ENCODE measurements at places on chromosomes 5 and 9. TPM values are rescaled to one million over a fixed set of nuclear protein-coding genes. Genes with fewer than 3 reads are reported as not detected.
A peak's percentile ranks its signal among the peaks of the same experiment; 100 is the strongest.

DNA sequence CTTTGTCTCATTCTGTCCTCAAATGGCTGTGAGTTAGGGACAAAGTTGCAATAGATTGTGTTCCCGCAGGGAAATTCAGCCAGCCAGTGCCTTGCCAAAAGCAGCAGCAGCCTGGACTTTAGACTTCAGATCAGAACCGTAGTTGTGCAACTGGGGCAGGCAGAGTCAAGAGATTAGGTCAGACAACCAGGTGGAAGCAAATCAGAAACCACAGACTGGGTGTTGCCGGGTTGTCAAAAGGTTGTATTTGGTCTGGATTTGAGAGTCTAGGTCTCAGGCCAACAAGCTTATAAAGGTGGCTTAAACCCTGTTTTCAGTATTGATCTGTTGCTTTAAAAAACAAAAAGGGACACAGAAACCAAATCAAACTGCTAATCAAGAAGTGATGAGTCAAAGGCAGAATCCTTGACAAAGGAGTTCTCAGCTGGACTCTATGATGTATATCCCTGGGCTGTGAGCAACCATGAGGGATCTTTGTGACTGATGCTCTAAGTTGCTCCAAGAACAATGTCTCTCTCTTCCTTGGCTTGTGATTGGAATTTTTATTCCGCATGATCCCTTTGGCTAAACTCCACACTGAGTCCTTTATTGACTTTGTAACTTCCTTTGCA, 20.9 kb downstream of the RFK start:
- no peak for DNase-seq

GRCh38 chr9:87950765-87951488, 23.4 kb downstream of the CDK20 start:
- no peak for DNase-seq

GFRA3 gene
- not detected for total RNA-seq

GRCh38 chr9:114989600-114990410, 59.4 kb upstream of the TNFSF8 start:
- no peak for DNase-seq

DNA sequence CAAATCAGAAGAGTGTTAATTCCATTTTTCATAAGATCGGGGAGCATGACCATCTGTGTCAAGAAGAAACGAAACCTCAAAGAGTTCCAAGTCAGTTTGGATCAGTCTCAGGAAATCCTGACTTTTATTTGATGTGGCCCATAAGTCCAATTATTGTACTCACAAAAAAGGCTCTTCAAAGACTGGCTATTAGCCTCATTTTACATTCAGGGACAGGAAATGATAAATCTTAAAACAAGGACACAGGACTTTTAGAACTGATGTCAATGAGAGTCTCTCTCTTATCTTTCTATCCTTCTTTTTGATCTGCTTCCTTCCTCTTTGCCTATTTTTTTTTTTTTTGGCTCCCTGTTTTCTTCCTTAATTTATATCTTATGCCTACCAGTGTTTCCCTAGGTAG, 43.7 kb upstream of the SHOC1 start:
- no peak for DNase-seq

- no peak for DNase-seq
Measured at GRCh38 chr5:55578771-55579170, 44.0 kb upstream of the PLPP1 start.

DNA sequence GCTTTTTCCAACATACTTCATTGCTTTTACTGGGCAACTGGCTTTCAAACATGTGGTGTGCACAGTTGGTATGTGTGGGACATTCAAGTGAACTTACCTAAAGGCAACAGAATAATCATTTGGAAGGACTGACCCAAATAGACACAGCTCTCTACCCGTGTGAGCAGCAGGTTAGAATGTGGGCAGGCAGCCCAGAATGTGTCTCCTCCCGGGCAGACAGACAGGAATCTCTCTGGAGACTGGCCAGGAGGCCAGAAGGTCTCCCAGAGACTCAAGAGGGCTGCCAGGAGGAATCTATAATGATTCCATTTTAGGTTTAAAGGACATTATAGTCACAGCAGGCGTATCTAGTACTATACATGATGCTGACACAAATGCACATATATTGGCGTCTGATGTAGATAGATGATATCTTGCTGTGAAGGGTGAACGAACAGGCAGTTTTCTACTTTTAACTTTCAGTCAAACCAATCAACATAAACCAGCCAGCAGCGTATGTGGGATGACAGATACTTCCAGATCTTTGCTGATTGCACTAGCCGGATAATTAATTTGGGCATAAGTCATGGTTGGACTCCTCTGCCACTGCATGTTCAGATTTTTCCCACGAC, 297.4 kb upstream of the ZNF608 start:
- no peak for DNase-seq

DNA sequence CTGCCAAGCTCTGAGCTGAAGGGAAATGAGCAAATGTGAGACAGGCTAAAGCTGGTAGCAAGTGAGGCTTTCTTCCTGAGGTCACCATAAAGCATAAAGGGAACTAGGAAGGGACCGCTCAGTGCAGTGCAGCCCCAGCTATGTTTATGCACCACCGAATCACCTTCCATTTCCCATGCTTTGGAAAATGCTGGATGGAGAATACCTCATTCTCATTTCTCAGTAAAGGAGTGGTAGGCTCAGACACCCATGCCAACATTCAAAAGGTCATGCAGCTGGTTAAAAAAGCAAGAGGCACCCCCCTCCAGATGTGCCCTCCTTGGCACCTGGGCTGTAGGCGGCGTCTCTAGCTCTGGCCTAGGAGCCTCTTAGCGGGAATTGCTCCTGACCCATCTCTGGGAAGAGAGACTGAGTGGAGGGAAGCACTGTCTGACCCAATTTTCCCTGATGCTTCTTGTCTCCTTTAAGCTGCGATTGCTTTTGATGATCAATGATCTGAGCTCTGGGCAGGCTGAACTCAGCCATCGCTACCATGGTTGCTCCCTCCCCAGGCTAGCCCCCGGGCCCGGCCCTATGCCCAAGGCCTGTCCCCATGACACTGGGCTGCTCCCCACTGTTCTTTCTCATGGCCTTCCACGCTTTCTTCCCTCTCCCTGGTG, 58.7 kb downstream of the ZNF354C start:
- DNase-seq: no peak

DNA sequence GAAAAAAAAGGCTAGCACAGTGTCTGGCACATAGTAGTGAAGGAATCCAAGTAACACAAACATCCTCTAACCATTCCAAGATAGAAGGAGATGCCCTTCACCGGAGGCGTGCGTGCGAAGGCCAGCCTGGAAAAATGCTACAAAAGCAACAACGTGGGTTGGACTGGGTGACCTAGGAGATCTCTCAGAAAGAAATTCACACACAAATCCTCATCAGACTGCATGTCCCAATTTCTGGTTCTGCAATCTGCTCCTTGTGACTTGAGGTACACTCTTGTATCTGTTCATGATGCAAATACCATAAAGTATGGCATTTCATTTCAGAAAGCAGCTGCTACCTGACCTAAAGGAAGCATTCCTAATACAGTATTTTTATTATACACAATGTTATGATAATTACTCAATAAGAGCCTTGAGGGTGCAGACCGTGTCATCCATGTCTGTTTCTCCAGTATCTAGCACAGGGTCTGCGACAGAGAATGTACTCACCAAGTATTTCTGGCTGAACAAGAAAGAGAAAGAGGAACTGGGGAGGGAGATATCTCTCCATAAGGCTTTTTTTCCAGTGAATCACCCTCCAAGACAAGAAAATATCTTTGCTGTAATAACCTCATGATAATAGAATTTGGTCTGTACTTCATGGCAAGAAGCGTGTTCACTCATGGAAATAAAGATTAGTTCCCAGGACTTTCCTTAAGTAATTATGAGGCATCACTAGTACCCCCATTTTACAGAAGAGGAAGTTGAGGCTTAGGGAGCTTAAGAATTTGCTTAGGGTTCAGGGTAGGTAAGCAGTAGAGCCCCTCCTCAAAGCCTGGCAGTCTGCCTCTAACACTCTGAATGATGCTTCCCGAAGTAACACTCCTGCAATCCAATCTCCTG, 138.3 kb downstream of the CDK5RAP2 start:
- no peak for DNase-seq

QRFP gene
- not detected for total RNA-seq

DNA sequence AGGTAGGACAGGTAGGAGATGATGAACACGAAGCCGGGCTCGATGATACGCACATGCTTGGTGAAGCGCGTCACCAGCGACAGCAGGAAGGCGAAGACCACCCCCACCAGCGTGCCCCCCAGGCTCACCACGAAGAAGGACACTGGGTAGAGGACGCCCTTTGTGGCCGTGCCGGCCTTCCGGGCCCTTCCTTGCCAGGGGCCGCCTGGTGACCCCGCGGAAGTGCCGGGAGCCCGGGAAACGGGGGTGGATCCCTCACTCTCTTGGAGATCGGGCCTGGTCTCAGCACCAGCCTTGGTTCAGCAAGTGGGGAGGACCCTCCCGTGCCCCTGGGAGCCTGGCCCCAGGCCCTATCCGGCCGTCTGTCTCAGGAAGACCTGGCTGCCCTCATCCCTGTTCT, 39.7 kb downstream of the SLC9A3 start:
- DNase-seq: no peak

ANKRD34B gene
- 0.05 TPM for total RNA-seq

IRX2 gene
- not detected for total RNA-seq

- DNase-seq: peak; percentile 72
Measured at GRCh38 chr5:132497488-132497997, 7.0 kb upstream of the IRF1 start.

DNA sequence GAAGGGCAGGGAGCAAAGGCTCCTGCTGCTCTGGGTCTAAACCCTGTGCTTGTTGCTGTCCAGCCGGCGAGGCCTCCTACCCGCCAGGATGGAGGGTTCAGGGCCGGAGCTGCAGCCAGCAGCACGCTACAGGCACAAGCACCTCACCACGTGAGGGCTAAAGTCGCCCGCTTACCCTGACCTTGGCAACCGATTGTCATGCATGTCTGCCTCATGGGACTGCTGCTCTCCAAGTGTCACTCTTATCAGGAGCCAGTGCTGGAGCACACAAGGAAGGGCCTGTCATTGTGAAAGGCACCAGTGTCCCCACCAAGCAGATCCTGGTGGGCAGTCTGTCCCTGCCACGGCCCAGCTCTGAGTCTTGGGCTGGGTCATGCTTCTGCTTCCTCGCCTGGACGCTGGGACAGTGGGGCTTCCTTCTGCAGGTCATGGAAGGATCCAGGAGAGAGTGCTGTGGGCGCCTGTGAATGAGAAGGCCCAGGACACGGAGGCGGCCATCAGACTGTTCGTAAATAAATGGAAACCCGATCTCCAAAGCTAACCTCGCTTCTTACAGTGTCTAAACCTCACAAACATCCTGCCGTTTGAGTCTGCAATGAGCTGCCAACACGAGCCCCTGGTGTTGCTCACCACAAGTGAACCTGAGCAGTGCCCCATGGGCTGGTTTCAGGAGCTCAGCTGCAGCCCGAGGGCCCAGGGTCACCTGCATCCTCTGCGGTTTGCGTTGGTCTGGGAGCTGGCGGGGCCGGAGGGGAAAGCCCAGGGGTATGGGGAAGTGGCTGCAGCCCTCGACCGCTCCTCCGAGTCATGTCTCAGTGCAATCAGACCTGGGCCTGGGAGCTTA, 58.2 kb upstream of the RXRA start:
- no peak for DNase-seq

DNA sequence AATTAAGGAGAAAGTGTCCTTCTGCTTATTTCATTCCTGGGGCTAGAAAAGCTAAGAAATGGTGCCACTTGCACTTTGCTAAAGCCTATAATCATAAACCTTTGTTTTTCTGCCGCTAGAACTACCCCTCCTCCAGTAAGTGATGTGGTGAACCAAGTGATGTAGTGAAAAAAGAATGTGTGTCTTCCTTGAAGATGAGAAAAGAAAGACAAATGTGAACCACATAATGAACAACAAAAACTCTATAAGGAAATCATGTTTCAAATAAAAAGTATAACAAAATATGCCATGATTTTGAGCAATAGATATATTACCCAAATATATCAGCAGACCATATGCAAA, 179.0 kb upstream of the SGCD start:
- no peak for DNase-seq

- no peak for DNase-seq
Measured at GRCh38 chr5:95842854-95843544, 20.5 kb upstream of the GLRX start.

HSPB3 gene
- not detected for total RNA-seq

DNA sequence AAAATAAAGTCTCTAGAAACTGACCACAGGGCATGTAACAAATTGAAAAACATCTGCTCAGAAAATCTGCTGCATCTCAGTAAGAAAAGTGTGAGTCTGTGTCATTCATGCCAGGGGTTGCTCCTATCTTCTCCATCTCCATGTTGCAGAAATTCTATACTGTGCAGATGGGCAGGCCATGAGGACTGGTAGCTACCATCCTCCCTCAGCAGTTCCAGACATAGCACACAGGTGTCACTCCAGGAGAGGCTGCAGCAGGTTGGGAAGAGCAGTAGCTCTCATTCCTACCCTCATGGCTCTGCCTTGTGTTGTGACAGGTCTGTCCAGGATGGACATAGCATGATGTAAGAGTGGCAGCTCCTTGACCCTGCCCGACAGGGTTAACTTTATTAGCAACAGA, 173.4 kb downstream of the NDUFS4 start:
- DNase-seq: no peak

DDX41 gene
- 102 TPM for total RNA-seq

GRCh38 chr5:176647843-176648473, 674 bp downstream of the TSPAN17 start:
- DNase-seq: no peak

PNPLA7 gene
- 2.4 TPM for total RNA-seq

GRCh38 chr9:8730618-8731017, 931.0 kb upstream of the DMAC1 start:
- no peak for DNase-seq

IL9 gene
- total RNA-seq: not detected

SLC25A2 gene
- not detected for total RNA-seq

DNA sequence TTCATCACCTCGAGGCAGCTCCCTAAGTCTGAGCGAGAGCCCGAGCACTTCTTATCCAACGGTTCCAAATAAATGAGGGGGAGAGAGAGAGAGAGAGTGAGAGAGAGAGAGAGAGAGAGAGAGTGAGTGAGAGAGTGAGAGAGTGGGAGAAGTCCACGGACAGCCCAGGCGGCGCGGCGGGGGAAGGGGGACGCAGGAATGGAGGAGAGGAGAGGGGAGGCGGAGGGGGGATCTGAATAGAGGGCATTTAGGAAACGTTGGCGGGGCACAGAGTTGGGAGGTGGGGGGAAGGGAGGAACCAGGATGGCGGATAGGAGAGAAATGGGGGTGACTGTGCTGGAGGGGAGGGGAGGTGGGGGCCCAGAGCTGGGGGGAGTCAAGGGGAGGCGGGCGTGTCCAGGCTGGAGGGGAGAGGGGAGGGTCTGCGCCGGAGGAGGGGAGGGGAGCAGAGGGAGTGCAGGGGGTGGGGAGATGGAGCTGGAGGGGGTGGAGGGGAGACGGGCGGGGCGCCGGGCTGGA, 398 bp upstream of the BASP1 start:
- no peak for DNase-seq

RALGPS1 gene
- 5.9 TPM for total RNA-seq

DNA sequence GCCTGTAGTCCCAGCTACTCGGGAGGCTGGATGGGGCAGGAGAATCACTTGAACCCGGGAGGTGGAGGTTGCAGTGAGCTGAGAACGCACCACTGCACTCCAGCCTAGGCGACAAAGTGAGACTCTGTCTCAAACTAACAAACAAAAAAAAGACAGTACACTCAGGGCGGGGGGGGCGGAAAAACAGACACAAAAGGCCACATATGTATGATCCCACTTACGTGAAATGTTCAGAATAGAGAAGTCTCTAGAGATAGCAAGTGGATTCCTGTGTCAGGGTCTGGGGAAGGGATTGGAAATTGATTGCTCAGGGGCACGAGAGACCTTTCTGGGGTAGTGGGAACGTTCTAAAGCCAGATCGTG, 9.0 kb upstream of the LCN1 start:
- DNase-seq: no peak

GRCh38 chr9:118418887-118419565, 714.8 kb downstream of the TLR4 start:
- no peak for DNase-seq

Measured in glomerular endothelial cell (primary cell).